NCI-H1092 treated with DMSO at 0.1 percent for 48 hours (cell line): ENCODE measurements at places on chromosomes 1 and 21.

DNA sequence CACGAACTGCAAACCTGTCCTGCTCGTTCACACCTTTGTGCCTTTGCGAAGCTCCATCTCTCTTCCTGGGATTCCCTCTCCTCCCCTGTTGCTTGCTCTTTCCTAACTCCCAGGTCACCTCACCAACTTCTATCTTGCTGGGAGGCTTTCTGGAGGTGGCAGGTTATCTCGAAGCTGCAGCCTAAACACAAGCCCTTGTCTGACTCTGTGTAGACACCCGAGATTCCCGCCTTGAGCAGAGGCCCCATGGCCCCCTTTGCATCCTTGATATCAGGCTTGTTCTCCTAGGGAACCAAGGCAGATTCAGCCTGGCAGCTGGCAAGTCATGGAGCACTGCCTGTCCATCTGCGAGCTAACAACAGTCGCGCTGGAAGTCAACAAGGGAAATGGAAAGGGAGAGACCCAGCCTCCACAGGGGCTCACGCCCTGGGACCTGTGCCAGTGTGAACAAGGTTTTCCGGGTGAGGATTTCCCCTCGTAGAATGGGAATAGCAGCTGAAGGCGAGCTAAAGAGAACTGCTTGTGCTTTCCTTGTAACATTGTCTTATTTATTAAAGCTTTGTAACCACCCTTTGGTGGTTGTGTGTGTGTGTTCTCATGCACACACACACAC is 109.5 kb upstream of the JUN start:
- peak; percentile 61 for DNase-seq

GRCh38 chr1:156912861-156913808 is 7.3 kb upstream of the LRRC71 start:
- DNase-seq = peak; percentile 75

DNA sequence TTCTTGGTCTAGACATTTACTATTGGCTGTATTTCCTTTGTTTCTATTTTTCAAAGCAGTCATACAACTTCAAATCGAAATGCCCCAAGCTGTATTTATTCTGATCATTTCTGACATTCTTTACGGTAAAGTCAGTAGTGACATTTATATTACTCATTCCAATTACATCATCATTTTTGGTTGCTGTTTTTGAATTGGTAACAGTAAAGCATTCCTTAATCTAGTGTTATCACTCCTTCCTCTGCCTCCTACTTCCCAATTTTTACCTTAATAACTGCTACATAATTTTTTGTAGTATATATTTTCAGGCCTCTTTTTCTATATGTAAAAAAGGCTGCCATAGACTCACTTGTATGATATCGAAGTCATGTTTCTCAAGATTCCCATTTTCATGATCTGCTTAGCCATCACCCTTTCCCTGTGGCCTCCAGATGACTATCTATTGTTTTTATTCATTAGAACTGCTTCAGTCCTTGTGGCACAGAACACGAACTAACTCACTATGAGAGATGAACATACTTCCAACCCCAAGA is 167.2 kb downstream of the RUNX1 start:
- no peak for DNase-seq

- DNase-seq = no peak
These were observed 2.5 kb upstream of the SLC6A9 start for GRCh38 chr1:44033756-44034155.

- peak; percentile 53 for DNase-seq
These were observed 2.1 kb downstream of the LHX8 start for GRCh38 chr1:75136195-75136815.

GRCh38 chr1:232463225-232463624 is 166.7 kb downstream of the SIPA1L2 start:
- no peak for DNase-seq

GRCh38 chr1:204410688-204411450 is 748 bp downstream of the PPP1R15B start:
- peak; percentile 14 for DNase-seq

- DNase-seq = no peak
These were observed 54.5 kb downstream of the LGR6 start for GRCh38 chr1:202247837-202248795.

DNA sequence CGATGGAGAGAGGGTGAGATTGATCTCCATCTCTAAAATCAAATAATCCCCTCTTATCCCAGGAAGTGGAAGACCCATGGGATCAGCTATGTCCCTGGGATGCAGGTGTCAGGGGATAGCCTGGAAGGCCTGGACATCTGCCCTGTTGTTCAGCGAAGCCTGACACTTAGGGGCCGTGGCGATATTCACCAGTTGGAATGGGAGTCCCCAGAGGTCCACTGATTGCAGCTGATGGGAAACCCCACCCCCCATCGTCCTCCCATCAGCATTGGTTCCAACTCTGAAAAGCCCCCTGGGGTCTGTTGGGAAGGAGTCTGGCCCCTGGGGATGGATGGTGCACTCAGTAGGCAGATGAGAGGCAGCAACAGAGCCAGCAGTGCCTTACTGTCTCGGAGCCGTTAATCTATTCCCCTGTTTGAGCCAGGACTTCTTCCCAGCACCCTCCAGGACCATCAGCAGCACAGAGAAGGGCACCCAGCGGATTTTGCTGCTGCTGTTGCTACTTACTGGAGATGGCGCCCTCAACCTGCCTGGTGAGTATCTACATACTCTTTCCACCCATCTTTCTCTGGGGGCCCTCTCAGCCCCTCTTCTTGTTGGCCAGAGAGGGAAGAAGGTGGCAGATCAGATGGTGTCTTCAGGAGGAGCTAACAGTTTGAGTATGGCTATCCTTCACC is 13.4 kb downstream of the CATSPER4 start:
- DNase-seq = no peak

GRCh38 chr1:31805318-31805717 is 10.5 kb downstream of the SPOCD1 start:
- DNase-seq = no peak

GRCh38 chr21:35291973-35292627 is 243.0 kb upstream of the RUNX1 start:
- no peak for DNase-seq

- peak; percentile 52 for DNase-seq
These were observed 10.7 kb upstream of the COL16A1 start for GRCh38 chr1:31714442-31715086.

- DNase-seq = peak; percentile 18
These were observed 183.0 kb downstream of the HIVEP3 start for GRCh38 chr1:41735631-41736260.

- DNase-seq = no peak
These were observed 27.9 kb downstream of the FAAP20 start for GRCh38 chr1:2166695-2167094.

DNA sequence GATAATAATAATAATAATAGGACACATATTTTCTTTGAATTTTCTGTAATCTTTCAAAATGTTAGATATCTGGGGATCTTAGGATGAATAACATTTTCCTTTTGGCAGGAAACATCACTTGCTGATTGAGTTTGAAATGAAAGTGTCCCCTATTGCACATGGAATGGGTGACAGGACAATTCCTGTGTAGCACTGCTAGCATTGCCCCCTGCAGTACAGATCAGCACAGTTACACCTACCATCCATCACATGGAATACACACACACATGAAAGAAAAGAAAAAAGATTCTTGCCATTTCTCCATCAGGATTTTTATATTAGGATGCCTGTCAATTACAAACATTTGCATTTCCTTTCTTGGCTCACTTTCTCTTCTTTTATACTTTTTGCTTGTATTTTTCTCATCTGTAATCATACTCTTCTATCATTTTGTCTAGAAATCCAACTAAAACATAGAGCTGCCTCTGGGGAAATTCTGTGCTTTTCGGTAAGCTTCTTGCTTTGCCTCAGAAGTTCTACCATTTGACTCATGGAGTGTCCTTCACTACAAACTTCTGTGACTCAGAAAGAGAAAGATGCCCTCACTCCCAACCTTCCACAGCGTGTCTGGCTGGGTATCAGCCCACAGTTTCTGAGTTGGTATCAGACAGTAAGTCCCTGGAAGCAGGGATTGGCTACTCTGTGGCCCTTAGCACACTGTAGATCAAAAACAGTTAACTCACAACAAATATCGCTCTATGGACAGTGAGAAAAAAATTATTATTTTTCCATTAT is 641.2 kb downstream of the PTPRC start:
- no peak for DNase-seq

DNA sequence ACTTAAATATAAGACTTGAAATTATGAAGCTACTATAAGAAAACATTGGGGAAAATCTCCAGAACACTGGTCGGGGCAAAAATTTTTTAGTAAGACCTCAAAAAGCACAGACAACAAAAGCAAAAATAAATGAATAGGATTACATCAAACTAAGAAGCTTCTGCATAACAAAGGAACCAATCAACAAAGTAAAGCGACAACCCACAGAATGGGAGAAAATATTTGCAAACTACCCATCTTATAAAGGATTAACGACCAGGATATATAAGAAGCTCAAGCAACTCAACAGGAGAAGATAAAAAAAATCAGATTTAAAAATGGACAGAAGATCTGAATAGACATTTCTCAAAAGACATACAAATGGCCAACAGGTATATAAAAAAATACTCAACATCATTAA is 19.1 kb downstream of the UCHL5 start:
- DNase-seq = no peak

GRCh38 chr1:5304702-5305101 is 650.3 kb downstream of the AJAP1 start:
- no peak for DNase-seq

GRCh38 chr1:27108588-27108987 is 46.3 kb downstream of the SLC9A1 start:
- DNase-seq = no peak

DNA sequence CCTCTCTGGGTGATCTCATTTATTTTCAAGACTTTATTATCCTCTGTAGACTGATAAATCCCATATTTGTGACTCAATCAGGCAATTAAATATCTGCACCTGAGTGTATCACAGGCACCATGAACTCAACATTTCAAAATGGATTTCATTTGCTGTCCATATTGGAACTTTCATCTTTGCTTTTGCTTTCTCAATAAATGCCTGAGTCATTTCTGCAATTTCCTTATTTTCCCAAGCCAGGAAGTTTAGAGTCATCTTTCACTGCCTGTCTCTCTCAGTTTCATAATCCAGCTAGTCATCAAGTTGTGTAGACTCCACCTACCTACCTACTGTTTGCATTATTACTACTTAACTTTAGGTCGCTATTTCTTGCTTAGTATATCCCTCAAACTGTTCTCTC is 540.9 kb downstream of the LMO4 start:
- no peak for DNase-seq

- no peak for DNase-seq
These were observed 131.2 kb downstream of the PIK3R3 start for GRCh38 chr1:46001081-46001785.

DNA sequence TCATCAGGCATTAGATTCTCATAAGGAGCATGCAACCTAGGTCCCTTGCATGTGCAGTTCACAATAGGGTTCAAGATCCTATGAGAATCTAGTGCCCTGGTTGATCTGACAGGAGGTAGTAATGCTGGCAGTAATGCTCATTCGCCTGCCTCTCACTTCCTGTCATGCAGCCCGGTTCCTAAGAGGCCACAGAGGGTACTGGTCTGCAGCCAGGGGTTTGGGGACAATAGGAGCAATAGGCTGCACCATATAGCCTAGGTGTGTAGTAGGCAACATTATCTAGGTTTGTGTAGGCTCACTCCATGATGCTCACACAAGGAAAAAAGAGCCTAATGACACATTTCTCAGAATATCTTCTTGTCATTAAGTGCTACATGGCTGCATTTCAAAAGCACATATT is 25.8 kb downstream of the CFHR5 start:
- no peak for DNase-seq

DNA sequence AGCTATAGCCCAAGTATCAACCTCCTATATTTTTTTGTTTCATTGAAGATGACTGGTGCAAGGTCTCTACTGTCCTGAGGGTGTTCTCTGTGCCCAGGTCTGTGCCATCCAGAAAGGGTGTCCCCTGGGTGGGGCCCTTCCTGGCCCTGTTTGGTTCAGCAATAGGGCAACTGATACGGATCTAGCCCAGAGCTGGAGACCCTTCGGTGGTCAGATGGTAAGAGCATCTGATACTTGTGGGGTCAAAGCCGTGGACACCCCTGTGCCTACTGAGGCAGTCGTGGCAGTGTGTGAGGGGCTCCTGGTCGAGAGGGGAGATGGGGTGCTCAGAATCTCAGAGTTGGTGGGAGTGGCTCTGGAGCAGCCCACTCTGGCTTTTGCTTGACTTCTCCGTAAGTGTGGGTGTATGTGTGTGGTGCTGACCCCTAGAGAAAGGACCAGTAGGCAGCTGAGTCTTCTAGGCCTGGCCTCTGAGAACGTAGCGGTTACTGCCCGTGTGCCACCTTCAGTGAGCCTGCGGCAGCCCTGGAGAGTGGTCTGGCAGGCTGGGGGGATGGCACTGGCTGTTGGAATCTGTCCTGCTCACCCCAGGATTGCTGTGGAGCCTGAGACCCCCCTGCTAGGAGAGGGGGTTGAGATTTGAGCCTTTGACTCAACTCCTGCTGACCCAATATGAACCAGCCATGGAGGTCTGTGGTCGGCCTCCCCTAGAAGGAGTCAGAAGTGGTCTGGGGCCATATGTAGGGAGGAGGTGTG is 2.7 kb downstream of the AMPD2 start:
- DNase-seq = no peak

- DNase-seq = no peak
These were observed 28.2 kb upstream of the PRDX6 start for GRCh38 chr1:173448945-173449344.

- DNase-seq = no peak
These were observed 113.4 kb upstream of the SLC25A33 start for GRCh38 chr1:9425859-9426258.

DNA sequence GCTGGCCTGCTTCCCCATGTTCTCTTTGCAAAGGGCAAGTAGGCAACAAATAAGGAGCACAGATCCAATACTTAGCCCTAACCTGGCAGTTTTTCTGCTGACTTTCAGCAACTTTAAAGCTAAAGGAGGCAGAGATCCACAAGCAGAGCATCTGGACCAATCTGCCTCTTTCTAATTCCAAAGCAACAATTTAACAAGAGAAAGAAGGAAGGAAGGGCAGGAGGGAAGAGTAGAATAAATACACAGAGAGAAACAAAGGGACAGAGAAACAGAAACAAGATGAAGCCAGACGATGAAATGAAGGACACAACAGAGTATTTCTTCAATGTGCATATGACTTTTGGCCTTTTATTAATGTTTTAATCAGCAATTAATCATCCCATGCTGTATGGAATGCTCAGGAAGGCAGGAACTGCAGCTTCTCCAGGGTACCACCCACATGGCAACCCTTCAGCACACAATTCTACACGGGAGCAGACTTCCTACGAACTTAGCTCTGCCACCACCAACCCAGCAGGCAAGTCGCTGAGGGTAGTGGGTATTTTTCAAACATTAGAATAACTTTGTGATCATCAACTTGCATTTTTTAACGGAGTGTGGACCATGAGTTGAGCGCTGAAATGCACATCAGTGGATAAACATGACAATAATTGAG is 15.3 kb downstream of the CLCC1 start:
- no peak for DNase-seq

- DNase-seq = no peak
These were observed 241.2 kb downstream of the PTBP2 start for GRCh38 chr1:96962751-96963211.
